ENCODE measurements at places on chromosomes 3 and 15.

DNA sequence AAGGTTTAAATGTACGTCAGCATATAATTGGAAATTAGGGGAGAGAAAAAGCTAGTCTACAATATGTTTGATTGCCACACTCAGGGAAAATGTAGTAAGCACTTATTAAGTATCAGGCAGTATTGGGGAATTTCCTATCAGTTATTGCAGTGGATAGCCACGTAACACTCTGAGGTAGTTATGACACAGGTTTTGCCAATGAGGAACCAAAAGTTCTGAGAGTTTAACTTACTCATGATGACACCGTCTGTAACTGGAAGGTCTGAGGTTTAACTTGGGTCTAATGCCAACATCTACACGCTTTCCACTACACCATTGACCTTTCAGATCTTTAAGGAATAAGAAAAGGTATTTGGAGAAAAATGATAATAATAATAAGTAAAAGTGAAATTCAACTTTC lies 89.5 kb downstream of the ZMAT3 start:
- no peak for DNase-seq

DNA sequence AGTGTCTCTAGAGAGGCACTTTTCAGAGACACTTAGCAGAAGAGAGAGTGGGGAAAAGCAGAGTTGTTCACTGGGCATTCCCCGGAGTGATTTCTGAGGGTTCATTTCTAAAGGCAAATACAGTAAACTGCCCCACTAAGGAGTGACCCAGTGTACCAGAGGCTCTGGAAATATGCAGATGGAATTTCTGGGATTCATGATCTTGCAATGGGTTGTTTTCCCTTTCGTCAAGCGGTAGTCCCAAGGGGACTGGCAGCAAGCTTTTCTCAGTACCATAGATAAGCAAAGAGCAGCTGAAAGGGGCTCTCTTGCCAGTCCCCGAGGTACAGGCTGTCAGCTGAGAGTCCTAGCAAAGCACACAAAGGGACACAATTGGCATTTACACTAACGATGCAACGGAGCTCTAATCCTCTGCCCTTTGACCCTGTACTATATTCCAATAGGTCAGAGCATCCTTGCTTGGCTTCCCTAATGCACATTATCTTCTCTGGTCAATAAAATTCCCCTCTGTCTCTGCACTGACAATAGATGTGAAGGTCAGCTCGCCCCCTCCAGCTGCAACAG lies 155.6 kb downstream of the SEMA6D start:
- DNase-seq: no peak

DNA sequence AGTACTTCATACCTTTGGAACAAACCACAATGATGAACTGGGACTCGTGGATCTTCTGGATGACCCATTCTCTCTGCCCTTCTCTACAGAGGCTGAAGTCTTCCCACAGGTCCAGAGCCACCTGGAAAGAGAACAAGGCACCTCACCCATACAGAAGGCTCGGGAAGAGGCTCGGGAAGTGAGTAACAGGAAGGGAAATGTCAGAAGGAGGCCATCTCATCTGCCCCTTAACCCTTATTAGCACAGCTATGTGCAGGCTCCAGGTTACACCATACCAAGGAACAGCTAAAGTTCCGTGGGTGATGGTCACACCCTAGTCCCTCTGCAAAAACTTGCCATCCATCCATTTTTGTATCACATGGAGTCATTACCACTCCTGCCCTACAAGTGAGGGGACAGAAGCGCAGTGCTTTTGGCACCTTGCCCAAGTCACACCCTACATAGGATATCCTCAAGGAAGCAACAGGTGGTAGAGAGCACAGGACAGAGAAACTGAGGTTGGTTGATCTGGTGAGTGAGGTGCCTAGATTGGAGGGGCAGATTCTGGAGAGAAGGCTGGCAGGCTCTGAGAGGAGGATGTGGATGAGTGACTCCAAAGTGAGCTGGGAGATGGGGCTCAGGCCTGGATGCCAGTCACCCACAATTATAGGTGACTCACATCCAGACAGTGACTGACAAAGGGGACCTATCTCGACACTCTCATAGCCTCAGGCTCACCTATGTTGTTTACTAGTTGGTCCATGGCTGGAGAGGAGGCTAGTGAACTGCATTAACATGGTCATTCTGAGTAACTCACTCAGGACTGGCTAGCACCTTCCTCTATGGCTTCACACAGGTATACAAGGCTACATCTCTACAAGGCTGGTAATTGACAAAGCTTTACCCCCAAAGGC lies 38.2 kb downstream of the SPATA12 start:
- no peak for DNase-seq

GRCh38 chr15:71781179-71781964 lies 29.0 kb upstream of the NR2E3 start:
- no peak for DNase-seq

- no peak for DNase-seq
Observed at GRCh38 chr3:59660852-59661625, 611.2 kb upstream of the CFAP20DC start.

- DNase-seq: no peak
Observed at GRCh38 chr3:57691411-57692132, 1.3 kb downstream of the DENND6A start.

- no peak for DNase-seq
Observed at GRCh38 chr3:36686516-36686915, 77.8 kb downstream of the DCLK3 start.
